Fibroblast of skin of scalp (primary cell): ENCODE measurements at places on chromosomes 2 and 18.

- DNase-seq = no peak
Observed at GRCh38 chr18:76448256-76449110, 46.6 kb downstream of the ZNF516 start.

DNA sequence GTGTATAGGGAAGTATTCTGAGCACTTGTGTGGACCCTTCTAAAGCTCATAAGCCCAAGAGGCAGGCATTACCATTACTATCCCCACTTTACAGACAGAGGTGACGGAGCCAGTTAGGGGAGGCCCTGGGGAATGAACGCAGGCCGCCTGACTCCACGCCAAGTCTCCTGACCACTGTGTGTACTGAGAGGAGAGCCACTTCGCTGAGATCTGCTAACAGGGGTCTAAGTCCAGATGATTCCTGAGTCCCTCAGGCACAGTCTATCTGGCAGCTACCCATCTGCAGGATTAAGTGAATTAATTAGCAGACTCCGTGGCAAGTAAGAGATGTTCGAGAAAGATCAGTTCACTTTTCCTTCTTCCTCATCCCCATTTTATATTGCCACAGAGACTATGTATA, 13.7 kb downstream of the CYB5A start:
- DNase-seq = no peak

DNA sequence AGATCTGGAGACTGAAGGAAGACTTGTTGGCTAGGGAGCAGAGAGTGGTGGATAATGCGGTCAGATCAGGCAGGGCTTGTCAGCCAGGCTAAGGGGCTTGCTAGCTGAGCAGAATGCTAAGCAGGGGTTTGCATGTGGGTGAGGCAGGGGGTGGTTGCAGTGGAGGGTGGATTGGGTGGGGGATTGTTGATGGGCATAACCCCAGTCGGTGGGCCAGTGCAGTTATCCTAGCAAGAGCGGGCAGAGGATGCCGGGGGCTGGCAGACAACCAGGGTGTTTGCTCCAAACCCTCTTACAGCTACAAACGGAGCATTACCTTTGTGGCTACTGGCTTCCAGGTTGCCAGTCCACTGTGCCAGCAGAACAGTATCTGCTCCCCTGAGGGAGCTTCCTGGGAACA, 131.5 kb upstream of the LGALSL start:
- DNase-seq = no peak

- no peak for DNase-seq
Observed at GRCh38 chr18:58544616-58545337, 84.1 kb downstream of the ALPK2 start.

DNA sequence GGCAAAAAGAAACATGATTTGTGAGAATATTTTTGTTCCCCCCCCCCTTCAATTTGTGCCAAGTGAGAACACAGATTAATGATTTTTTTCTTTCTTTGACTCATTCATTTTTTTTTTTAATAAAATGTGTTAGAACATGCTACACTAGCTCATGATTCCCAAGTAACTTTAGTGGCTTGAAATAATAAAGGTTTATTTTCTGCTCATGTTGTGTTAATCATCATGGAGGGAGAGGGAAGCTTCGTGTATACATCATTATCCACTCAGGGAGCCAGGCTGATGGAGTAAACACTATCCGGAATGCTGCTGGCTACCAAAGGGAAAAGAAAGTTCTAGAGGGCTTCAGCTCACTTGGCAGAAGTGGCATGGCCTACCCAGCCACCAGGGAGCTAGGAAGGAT, 40.6 kb downstream of the PHLPP1 start:
- DNase-seq = no peak

- no peak for DNase-seq
Observed at GRCh38 chr2:27296481-27296880, 11.8 kb downstream of the UCN start.

- DNase-seq = no peak
Observed at GRCh38 chr2:160373666-160374065, 119.9 kb downstream of the RBMS1 start.

GRCh38 chr2:72129681-72130340, 17.9 kb downstream of the CYP26B1 start:
- DNase-seq = peak; percentile 34

DNA sequence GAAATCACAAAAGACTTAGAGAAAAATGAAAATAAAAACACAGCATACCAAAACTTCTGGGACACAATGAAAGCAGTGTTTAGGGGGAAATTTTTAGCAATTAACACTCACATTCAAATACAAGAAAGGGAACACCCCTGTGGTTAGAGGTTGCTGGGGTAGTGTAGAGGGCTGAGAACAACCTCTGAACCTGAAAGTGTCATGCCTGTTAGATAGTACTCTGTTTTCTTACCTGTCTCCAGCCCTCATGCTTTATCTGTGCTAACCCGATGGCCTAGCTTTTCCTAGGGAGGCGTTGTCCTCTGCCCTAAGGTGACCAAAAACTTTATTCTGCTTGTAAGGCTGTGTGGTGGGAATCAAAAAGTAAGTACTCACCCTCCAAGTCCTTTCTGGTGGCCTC, 122.6 kb upstream of the OTX1 start:
- no peak for DNase-seq

GRCh38 chr18:24987303-24988252, 364.4 kb downstream of the ZNF521 start:
- peak; percentile 63 for DNase-seq

DNA sequence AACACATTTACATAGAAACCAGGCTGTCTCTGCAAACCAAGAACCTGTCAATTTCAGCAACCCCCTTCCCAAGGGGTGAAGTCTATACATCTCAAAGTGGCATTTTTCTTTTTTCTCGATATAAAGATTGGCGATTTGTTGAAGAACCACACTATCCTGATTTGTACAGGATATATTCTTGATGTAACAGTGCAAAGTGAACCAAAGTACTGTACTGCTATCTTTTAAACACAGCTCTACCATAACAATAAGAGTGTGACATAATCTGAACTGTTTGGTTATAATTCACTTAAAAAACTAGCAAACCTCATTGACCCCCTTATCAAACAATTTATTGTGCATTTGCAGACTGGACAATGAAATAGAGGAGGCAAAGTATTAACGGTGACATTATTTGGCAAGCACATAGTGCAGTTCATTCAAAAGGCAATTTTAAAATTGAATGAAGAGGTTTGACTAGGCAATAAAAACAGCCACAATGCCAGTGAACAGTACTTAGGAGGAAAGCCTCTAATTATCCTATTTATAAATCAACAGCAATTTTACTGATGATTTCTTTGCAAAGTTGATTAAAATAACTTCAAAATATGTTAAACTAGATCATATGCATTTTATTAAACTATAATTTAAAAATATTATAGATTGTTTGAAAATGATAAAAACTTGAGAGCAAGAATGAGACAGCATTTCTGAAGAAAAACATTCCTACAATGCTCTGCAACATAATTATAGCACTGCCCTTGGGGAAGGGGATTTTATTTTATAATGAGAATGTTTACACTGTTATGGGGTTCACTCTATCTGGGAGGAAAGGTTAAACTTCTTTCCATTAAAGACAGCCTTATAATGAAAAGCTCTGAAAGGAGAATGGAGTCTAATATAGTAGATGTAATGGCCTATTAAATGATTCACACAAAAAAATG, 440.9 kb downstream of the ZEB2 start:
- no peak for DNase-seq

DNA sequence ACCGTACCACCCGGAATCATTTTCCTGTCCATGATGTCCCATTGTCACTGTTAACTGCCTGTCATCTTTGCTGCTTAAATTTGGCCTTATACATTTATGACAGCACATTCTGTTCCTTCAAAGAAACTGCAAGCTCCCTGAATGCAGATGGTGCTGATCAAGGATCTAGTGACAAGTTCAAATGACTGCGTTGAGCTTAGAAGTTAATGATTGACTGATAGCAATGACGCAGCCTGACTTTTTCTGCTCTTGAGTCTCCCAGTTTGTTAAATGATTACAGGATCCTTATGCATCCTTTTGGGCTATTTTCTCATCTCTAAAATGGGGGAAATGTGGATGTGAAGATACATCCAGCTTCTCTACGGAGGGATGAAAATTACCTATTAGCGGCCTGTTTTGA, 159.0 kb downstream of the DCC start:
- DNase-seq = no peak

DNA sequence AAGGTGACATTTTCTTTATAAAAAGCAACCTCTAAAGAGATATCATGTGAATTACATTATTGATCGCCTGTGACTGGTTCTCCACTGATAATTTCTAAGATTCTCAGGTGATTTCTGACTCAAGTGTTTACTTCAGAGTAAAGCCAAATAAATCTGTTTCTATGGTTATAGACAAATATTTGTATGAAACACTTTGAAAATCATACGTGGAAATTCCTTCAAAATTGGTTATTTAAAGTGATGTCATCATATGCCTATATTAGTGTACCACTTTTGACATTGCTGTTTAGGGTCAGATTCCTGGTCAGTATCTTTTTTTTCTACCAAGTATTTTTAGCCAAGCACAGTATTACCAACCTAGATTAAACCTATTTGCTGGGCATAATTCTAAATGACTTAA, 881.3 kb upstream of the FAM98A start:
- no peak for DNase-seq

- peak; percentile 16 for DNase-seq
Observed at GRCh38 chr18:26654616-26655524, 106.5 kb upstream of the KCTD1 start.

- no peak for DNase-seq
Observed at GRCh38 chr2:145741636-145742035, 1221.7 kb upstream of the ZEB2 start.

DNA sequence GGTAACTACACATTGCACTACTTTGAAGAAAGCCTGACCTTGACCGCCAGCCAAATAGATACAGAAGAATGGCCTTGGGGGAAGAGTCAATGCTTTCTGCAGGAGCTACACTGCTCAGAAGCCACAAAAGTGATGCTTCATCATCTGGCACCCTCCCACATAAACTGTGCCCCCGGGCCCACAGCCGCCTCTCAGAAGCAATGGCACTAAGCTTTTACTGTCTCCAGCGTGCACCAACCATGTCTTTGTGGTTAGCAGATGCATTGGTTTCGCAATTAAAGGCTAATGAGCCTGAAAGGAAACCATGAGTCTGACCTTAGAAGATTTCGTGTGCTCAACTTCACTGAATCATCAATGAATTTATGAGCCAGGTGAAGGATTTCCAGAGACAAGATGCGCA, 209.4 kb upstream of the TRIB2 start:
- peak; percentile 62 for DNase-seq

DNA sequence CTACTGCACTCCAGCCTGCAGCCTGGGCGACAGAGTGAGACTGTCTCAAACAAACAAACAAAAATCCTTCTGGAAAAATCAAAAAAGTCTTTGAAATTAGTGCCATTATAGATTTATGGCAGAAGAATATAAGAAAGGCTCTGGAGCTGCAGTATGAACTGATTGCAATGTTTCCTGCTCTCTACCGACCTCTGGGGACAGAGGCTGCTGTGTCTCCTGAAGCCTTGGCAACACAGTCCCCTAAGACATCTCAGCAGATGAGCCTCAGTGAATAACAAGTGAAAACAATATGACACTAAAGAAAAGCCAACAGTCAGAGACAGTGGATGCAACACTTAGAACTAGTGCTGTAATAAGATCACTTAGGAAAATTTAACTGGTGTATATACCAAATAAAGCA, 494.9 kb upstream of the LRATD1 start:
- no peak for DNase-seq

DNA sequence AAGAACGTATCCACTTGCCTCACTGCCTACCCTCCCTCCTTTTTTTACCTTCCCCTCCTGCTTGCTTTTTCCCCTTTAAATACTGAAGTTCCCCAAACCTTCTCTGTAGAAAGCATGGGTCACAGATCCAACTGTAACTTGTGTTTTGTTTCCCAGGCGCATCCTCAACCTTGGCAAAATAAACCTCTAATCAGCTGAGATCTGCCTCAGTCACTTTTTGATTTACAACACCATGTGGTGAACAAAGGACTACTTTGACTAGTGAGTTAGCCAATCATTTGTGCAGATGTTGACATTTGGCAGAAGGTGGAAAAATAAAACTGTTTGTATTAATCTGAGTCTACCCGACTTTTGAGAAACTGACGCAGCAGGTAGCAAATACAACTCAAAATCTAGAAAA, 23.3 kb upstream of the MCM6 start:
- DNase-seq = no peak

GRCh38 chr18:11570769-11571412, 38.5 kb upstream of the SLC35G4 start:
- peak; percentile 54 for DNase-seq

GRCh38 chr2:108922141-108922915, 66.7 kb downstream of the EDAR start:
- peak; percentile 31 for DNase-seq

DNA sequence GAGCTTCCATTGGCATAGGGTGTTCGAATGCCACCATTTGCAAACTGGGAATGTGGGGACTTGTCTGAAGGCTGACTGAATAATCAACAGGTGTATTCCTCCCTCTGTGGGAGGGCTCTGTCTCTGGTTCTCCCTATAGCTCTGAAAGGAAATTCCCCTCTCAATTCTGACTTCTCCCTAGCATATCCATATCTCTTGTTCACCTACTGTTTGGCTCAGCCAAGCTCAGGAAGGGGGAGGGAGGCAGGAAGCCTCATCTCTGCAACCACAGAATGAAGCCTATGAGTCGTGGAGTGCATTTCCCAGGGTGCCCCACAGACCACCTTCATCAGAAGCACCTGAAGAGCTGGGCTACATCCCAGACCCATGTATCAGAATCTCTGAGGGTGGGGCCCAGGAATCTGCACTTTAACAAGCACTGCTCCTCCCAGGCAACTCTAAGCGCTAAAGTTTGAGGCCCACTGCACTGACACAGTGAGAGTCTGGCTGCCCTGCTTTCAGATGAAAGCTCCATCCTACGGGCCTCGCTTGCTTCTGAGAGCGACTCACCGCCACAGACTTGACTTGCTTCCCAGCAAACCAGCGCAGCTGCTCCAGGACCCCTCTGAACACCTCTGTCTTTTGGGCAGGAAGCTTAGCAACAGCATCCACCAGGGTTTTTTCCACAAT, 32.0 kb downstream of the XDH start:
- peak; percentile 24 for DNase-seq

DNA sequence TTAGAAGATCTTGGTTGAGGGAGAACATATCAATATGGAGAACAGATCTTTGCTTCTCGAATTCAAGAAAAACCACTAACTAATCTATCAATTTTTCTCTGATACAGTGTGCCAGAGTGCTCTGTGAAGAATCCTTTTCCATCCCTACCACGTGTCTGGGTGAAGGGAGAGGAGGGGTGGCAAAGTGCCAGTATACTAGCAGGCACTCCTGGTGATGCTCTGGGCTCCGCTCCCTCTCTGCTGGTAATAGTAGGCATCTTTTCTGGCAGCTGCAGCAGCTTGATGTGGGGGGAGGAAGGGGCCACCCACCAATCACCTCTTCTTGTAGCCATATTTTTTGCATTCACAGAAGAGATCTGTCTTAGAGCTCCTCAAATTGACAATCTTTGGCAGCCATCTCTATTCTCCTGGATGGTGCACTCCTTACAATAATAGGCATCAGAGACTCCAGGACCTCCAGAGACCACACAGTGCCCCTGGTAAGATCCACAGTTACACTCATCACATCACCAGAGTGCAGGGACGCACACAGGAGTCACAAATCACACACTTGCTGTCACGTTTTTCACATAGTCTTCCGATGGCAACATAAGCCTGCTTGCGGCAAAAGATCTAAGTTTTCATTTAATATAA, 15.7 kb downstream of the STK39 start:
- DNase-seq = no peak

- DNase-seq = no peak
Observed at GRCh38 chr2:74708296-74708695, 54.2 kb downstream of the SEMA4F start.
